ENCODE measurements at places on chromosomes 3 and 15.

GRCh38 chr15:52422001-52422400 lies 106.7 kb downstream of the MYO5A start:
- DNase-seq: no peak
- H3K4me1 ChIP-seq: no peaks in the 10 kb centered on the region
- H3K27ac ChIP-seq: no peak overlapping the region

DNA sequence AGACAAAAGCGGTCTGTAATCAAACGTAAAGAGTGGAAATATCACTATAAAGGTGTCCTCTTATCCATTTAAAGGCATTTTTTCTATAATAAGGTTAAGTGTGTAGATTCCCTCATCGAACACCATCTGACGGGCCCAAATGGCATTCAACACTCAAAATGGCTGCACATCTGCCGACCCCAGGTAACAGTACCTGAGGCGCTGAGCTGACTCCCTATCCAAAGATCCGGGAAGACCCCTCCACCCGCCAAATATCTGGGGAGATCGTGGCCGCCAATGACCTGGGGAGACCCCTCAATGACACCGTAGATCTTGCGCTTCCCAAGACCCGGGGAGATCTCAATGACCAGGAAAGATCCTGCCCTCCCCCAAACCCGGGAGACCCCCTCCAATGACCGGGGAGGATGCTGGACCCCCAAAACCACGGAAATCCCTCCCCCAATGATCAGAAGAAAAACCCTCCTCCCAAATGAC lies 476 bp downstream of the IP6K2 start:
- DNase-seq: no peak
- H3K4me1 ChIP-seq: no peaks in the 10 kb centered on the region
- peak overlapping the region; percentile 96 for H3K27ac ChIP-seq
- H3K27me3 ChIP-seq: no peaks in the 10 kb centered on the region
- peak overlapping the region; percentile 83 for H3K4me3 ChIP-seq

DNA sequence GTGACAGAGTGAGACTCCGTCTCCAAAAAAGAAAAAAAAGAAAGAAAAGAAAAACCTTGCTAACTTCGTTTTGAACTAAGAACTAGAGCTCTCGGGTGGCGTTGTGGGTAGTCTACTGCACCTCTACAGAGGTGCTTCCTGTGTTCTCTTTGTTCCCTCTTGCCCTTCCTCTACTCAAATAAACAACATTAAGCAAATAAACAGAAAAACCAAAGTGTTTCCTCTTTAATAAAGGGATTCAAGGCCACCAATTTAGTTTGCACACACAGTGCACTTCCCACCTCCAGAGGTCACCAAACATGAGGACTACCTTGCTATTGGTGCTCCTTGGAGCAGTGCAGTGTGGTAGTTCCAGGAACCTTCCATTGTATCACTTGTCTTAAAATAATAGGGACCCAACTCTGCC lies 354.2 kb upstream of the TBL1XR1 start:
- H3K27ac ChIP-seq: peak overlapping the region; percentile 65
- no peak overlapping the region for H3K4me3 ChIP-seq
- no peaks in the 10 kb centered on the region for H3K27me3 ChIP-seq
- H3K4me1 ChIP-seq: peaks cover 60% of the 10 kb centered on the region
- DNase-seq: no peak

DNA sequence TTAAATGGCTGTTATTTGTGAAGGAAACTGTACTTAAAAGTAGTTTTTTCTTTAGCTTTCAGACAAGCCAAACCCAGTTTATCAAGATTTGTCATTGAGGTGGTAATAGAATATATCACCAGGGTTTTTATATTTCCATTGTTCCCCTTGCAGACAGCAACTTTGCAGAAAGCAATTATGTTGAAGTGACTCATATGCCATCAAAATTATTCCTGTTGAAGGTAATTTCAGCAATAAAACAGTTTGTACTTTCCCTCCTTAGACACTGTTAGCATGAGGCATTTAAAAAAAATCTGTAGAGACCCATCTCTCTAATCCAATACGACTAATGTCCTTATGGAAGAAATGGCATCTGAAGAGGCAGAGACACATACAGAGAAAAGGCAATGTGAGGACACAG lies 219.0 kb downstream of the NFKBIZ start:
- no peak overlapping the region for H3K4me3 ChIP-seq
- H3K4me1 ChIP-seq: no peaks in the 10 kb centered on the region
- H3K27me3 ChIP-seq: no peaks in the 10 kb centered on the region

DNA sequence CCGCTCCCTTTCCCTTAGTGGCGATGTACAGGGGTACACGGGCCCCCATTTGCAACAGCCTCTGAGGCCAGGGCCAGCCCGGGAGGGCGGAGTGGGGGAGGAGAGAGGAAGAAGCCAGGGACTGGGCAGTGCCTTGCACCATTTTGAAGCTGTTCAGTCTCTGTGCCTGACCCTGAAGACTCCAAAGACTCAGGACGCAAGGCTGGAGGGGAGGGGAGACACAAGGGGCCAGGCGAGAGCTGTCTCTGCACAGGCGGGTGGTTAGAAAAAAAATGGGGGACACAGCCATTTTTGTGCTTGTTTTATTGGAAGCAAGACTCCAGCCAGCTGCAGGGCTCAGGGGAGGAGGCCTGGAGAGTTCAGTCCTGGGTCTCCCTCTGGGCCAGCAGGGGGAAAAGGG lies 1.6 kb downstream of the RPP25 start:
- H3K27me3 ChIP-seq: no peaks in the 10 kb centered on the region
- peak overlapping the region; percentile 61 for H3K4me3 ChIP-seq
- DNase-seq: no peak
- H3K4me1 ChIP-seq: peaks cover 48% of the 10 kb centered on the region

DNA sequence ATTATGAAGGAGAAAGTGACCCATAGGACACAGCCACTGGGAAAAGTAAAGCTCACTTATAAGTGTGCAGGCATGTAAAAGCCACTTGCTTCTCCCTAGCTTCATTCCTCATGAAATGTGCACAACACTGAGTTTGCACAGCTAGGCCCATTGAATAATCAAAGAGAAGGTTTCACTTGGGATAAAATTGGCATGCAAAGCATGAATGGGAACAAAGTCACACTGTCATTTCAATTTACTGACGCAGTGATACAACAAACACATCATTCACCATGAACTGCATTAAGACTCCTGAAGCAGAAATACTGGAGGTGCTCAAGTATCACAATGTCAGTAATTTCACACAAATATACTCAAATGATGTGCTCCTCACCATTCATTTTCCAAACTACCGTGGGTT lies 61.1 kb downstream of the KCNMB2 start:
- H3K4me1 ChIP-seq: no peaks in the 10 kb centered on the region
- no peak overlapping the region for H3K4me3 ChIP-seq
- no peak overlapping the region for H3K27ac ChIP-seq
- no peaks in the 10 kb centered on the region for H3K36me3 ChIP-seq
- no peaks in the 10 kb centered on the region for H3K27me3 ChIP-seq

DNA sequence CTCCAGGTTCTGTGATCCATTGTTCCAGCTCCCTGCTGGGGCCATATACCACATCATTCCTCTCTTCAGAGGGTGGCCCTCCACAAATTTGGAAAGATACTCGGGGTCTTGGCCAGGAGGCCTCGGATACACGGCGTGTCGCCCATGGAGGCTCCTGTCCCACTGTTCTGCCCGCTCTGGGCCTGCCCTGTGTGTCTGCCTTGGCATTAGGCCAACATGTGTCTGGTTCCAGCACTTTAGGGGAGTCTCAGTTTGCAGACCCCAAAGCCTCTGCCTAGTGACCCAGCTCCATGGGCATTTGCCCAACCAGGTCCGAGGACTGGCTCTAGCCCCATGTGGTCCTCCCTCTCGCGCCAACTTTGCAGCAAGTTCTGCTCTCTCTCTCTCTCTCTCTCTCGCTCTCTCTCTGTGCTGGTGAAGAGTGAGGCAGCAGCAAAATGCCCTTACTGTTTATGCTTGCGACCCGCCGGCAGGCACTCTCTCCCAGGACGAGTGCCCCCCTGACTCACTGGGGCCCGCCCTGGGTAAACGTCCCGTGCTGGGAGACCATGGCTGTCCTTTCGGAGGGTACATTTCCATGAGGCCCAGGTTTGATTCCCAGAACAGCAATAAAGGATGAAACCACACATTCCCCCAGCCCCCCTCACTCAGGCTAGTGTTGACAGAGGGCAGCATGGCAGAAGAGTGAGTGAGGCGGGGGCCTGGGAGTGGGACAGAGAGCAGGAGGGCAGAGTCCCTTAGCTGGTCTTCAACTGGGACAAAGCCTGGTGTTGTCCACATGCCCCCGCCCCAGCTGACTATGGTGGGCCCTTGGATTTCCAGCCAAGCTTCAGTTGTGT lies 77.9 kb downstream of the ISG20 start:
- H3K4me3 ChIP-seq: no peak overlapping the region
- H3K4me1 ChIP-seq: no peaks in the 10 kb centered on the region
- peaks cover 70% of the 10 kb centered on the region for H3K27me3 ChIP-seq
- H3K36me3 ChIP-seq: no peaks in the 10 kb centered on the region

DNA sequence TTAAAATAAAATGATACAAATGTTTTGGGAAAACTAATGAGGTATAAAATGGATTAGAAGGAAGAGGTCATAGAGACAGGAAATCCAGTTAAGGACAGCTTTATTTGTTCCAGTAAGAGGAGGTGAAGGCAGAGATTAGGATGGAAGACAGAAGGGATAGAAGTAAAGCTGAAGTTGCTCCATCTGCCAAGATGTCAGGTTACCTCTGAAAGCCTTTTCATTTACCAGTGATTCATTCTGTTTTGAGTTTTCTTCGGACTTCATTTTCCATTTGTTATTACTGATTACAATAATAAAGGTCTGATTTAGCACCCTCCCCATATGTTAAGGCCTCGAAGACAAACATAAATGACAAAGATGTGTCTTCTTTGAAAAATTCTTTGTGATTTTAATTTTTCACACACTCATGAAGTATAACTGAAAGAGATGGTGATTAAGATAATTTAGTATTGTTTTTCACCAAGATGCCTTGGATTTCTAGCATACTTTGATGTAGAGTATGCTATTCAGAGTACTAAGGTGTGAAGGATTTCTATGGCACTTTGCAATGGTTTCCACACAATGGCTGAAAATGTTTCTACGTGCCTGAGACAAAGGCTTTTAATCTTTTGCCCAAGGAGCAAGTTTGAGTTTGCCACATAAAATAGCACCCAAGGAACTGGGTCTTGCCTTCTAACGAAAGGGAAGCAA lies 75.4 kb upstream of the PLAAT1 start:
- no peak overlapping the region for H3K4me3 ChIP-seq
- H3K27ac ChIP-seq: no peak overlapping the region
- no peak for DNase-seq
- H3K4me1 ChIP-seq: no peaks in the 10 kb centered on the region

GRCh38 chr3:126568776-126569342 lies 10.1 kb upstream of the C3orf22 start:
- no peak overlapping the region for H3K27ac ChIP-seq
- H3K27me3 ChIP-seq: no peaks in the 10 kb centered on the region
- H3K4me3 ChIP-seq: no peak overlapping the region
- no peaks in the 10 kb centered on the region for H3K36me3 ChIP-seq

- no peak overlapping the region for H3K27ac ChIP-seq
- H3K36me3 ChIP-seq: no peaks in the 10 kb centered on the region
Measured at GRCh38 chr15:94793641-94794040, 562.3 kb downstream of the MCTP2 start.

GRCh38 chr3:30672959-30673358 lies 66.6 kb downstream of the TGFBR2 start:
- no peaks in the 10 kb centered on the region for H3K27me3 ChIP-seq
- no peaks in the 10 kb centered on the region for H3K4me1 ChIP-seq
- H3K27ac ChIP-seq: no peak overlapping the region
- no peak for DNase-seq
- H3K36me3 ChIP-seq: peaks cover 21% of the 10 kb centered on the region
- H3K4me3 ChIP-seq: no peak overlapping the region

GRCh38 chr3:73848173-73848906 lies 223.6 kb upstream of the PDZRN3 start:
- H3K36me3 ChIP-seq: no peaks in the 10 kb centered on the region
- H3K4me1 ChIP-seq: no peaks in the 10 kb centered on the region
- no peak overlapping the region for H3K27ac ChIP-seq
- H3K4me3 ChIP-seq: no peak overlapping the region
- DNase-seq: no peak

DNA sequence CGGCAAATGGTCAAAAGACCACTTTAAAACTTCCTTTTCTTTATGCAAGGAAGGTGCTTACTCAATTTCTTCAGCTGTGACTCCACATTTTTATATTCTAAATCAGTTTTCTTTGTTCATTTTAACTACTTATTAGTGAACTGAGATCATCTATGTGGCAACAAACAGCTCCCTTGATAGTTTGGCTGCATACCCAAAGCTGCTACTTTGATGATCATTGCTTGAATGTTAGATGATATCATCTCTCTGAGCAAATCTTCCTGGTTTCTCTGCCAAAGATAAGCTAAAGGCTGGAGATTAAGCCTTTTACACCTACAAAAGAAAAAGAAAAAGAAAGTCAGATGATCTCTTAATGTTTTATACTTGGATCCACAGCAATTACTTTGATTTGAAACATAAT lies 95.5 kb downstream of the DPH6 start:
- no peaks in the 10 kb centered on the region for H3K27me3 ChIP-seq
- H3K4me1 ChIP-seq: no peaks in the 10 kb centered on the region
- H3K36me3 ChIP-seq: no peaks in the 10 kb centered on the region
- H3K27ac ChIP-seq: no peak overlapping the region

- no peak for DNase-seq
- peaks cover 15% of the 10 kb centered on the region for H3K4me1 ChIP-seq
- peak overlapping the region; percentile 66 for H3K27ac ChIP-seq
- no peak overlapping the region for H3K4me3 ChIP-seq
Measured at GRCh38 chr3:64915778-64916177, 228.0 kb upstream of the ADAMTS9 start.

GRCh38 chr15:69457304-69458280 lies 5.0 kb downstream of the RPLP1 start:
- no peak for DNase-seq
- no peaks in the 10 kb centered on the region for H3K27me3 ChIP-seq

DNA sequence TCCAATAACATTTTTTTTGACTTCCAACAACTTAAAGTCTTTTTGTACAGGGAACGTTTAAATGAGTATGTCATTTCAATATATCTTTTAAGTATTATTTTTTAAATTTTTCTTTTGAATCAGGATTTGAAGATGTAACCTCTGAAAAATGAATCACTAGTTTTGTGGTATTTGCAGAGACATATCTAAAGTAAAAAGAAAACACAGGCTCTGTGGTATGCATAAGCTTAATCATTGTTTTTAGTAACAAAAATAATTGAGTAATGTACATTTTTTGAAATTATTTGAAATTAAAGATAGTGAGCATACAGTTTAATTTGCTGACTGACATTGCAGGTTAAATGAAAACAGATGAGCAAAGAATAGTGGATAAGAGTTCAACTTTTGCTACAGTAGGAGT lies 531.3 kb downstream of the ROBO1 start:
- H3K36me3 ChIP-seq: no peaks in the 10 kb centered on the region
- H3K4me1 ChIP-seq: no peaks in the 10 kb centered on the region
- no peak overlapping the region for H3K4me3 ChIP-seq
- no peak overlapping the region for H3K27ac ChIP-seq

DNA sequence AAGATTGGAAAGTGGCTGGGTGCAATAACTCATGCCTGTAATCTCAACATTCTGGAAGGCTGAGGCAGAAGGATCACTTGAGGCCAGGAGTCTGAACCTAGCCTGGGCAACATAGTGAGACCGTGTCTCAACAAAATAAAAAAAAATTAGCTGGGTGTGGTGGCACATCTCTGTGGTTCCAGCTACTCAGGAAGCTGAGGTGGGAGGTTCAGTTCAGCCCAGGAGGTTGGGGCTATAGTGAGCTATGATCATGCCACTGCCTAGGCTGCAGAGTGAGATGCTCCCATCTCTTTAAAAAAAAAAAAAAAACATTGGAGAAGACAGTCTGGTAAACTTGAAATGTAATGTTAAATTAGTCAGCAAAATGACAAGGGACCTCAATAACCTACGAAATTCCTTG lies 57.9 kb downstream of the STAG1 start:
- DNase-seq: no peak
- no peaks in the 10 kb centered on the region for H3K27me3 ChIP-seq
- no peak overlapping the region for H3K27ac ChIP-seq
- H3K4me1 ChIP-seq: no peaks in the 10 kb centered on the region
- no peaks in the 10 kb centered on the region for H3K36me3 ChIP-seq
